ENCODE measurements at places on chromosomes 7 and 10.

- no peak for DNase-seq
Observed at GRCh38 chr7:93146472-93147141, 1.6 kb downstream of the SAMD9L start.

DNA sequence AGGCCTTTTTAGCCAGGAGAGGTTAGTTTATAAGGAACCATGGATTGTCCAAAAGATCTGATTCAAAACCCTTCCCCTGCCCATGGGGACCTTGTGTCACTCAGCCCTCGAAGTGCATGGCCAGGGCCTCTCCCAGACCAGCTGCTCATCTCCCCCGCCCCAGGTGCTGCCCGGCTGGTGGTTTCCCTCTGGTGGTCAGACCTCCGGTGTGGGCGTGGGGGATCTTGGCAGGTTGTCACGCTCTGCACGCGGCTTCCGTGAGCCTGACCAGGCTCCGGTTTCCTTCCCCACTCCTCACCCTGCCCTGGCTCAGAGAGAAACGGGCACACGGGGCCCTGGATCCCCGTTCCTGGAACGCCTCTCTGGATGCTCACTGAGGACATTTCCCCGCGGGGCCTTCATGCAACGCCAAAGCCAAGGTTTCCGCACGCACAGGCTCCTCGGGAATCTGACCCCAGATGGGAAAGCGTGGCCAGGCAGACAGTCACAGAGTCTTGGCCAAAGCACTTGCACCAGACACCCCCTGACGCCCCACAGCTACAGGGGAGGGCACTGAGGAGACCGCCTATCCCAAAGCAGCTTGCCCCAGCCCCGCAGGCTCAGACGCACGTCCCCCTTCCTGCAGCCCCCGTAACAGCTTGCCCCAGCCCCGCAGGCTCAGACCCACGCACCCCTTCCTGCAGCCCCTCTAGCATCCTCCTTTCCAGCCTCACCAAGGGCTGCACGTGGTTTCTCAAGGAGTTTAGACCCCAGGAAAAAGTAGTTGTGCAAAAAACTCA lies 7.8 kb upstream of the DIP2C start:
- DNase-seq, result no peak

- peak; percentile 19 for DNase-seq
Observed at GRCh38 chr10:113128450-113129070, 178.5 kb downstream of the TCF7L2 start.

GRCh38 chr7:40525764-40526163 lies 391.0 kb downstream of the SUGCT start:
- peak; percentile 41 for DNase-seq

GRCh38 chr7:117279931-117280557 lies 42.8 kb downstream of the WNT2 start:
- no peak for DNase-seq

DNA sequence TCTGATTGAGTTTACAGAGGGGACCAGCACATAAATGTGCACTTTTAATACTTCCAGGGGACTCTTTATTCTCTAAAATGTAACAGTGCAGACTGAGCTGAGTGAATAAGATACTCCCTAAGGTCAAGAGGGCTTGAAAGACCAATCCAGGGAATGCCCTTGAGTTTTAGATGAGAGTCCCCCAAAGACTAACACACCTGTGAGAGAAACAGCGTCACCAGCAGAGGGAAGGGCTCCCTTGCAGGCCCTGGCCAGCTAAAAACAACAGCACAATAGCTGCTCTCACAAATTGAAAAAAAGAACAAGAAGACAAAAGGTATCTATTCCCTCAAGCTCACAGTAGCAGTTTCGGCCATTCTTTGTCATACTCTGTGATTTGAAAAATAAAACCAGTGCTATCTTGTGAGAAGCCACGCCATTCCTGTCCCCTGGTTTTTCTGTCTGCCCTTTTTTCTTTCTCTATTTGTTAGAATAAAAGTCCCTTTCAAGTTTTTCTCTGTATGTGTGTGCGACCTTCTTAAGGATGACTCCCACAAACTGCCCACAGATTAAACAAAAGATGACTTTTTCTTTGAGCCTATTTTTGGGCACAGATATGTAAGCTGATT lies 230.4 kb upstream of the BMPER start:
- no peak for DNase-seq

- DNase-seq, result no peak
Observed at GRCh38 chr10:6301488-6302075, 98.8 kb downstream of the PFKFB3 start.

Measured in fibroblast of upper back skin (primary cell).